ENCODE measurements at places on chromosomes 12 and 14.

DNA sequence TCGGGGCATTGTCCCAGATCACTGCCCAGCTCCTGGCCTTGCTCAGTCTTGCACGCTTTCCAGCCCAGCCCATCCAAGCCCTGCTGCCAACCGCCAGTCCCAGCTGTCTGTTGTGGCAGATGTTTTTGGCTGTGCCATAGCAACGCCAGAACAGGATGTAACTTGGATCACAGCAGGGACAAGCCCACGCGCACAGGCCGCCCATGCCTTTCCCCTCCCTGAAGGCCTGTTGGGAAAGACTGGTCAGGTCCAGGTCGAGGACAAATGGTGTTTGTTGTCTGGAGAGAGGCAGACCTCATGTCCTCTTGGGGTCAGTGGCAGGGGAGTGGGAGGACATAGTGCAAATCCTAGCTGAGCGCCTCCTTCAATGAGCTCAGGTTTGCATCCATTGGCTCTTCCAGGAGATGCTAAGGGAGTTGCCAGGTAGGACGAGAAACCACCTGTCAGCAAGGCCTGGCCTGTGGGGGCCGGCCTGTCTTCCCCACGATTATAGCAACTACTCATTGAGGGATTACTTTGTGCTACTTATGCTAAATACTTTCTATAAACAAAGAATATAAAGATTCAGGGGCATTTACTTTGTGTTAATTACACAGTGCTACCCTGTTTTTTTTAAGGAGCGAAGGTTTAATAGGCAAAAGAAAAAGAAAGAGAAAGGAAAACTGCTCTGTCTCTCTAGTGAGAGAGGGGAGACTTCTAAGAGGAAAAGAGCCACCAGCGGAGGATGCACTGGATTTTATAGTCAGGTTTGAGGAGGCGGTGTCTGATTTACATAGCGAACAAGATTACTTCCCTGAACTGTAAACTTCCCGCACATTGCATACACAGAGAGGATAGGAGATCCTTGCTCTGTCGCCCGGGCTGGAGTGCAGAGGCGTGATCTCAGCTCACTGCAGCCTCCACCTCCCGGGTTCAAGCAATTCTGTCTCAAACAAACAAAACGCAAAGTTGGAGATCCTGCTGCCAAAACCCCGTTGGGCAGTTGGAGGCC, 42.8 kb upstream of the CORO1C start:
- no peak for DNase-seq

GRCh38 chr14:91606851-91607250, 96.7 kb upstream of the PPP4R3A start:
- DNase-seq, result no peak

DNA sequence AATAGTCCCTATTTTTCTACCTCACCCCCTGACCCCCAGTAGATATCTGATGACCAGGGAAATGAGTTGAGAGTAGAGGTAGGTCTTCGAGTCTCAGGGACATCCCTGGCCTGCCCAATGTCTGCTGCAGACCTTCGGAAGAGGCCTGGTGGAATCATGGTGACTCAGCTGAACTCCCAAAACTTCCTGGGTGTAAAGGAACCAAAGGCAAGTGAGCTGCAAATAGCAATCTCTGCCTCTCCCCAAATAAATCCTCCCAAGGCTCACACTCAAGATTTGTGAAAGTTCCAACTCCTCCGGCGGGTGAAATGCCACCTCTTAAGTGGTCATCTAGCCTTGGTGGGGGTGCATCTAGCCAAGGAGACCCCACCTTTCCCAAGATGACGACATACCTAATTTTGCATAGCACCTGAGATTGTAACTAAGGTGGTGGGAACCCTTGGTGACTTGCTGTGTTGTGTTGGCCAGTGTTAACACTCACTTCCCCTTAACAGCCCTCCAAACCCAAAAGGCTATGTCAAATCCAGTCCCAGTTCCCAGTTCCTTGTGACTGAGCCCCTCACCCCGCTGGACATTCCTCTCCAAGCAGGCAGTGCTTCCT, 6.3 kb downstream of the ZFP36L1 start:
- DNase-seq, result no peak

DNA sequence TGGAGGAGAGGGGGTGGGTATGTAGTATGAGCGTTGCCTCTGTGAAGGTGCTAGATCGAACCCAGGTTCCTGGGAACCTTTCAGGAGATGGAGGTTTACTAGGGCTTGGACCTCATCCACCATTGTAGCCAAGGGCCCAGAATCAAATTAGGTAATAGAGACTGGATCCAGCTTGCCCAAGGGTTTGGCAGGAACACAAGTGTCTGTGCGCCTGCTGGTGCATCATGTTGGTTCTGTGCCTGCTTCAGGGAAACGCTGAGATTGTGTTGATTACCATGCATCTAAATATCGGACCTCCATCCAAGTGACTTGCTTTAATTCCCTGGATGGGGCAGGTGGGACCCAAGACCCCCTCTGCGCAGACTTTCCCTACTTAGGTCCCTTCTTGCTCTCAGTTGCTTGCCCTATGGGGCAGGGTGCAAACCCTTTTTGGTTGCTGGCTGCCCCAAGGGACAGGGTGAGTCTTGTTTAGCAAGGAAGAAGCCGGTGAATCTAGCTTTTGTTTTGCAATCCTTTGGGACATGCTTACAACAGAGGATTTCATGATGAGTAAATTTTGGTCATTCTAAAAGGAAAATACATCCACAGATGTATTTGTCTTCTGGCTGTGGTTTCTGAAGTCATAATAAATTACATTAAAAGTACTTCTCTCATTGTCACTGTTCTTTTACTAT, 189.8 kb upstream of the PRICKLE1 start:
- no peak for DNase-seq

DNA sequence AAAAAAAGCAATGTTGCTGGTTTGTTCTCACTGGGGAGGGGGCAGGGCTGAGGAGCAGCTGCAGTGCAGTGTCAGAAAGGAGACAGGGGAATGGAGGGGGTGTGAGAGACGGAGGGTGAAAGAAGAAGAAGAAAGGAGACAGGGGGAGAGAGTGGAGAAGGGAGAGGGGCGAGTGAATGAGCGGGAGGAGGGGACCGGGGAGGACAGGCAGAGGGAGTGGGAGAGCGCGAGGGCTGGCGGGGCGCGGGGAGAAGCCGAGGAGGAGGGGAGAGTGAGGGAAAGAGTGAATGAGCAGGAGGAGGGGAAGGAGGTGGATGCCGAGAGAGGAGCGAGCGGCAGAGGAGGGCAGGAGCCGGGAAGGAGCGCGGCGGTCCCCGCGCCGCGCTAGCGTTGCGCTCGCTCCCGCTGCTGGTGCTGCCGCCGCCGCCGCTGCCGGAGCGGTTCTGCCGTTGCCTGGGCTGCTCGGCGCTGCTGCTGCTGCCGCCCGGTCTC, at the start of gene NOVA1:
NOVA1 (minus strand) TSS at position 445 of the 492 bp plus-strand sequence. CDS start 597 bp downstream, outside the sequence.
- DNase-seq, result no peak

GRCh38 chr14:58638231-58639197, 752 bp downstream of the DACT1 start:
- no peak for DNase-seq

- no peak for DNase-seq
These were observed 71.2 kb downstream of the PPFIBP1 start for GRCh38 chr12:27595231-27595642.

DNA sequence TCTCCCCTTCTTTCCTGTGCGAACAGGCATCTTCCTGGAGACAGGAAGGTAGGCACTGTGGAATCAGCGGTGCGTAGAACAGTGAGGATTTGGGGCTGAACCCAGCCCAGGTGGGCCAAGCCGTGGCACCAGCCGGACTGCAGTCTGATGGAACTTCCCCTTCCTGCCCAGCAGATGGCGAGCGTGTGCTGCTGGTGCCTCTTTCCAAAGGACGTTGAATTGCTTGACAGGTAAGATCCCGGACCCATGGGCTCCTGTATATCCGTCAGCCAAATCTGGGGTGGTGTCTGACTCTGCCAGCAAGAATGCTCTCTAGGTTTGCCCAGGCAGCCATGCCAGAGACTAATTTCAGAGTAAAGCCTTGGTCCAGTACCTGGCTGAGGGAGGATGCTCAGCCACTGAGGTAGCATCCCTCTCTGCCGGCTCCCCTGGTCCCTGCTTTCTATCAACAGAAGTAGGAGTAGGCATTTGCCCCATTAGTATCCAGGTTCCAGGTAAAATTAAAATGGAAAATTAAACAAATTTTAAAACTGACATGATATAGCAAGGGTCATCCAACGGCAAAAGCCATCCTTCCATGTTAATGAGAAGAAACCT, 21.1 kb upstream of the KCNA5 start:
- no peak for DNase-seq

DNA sequence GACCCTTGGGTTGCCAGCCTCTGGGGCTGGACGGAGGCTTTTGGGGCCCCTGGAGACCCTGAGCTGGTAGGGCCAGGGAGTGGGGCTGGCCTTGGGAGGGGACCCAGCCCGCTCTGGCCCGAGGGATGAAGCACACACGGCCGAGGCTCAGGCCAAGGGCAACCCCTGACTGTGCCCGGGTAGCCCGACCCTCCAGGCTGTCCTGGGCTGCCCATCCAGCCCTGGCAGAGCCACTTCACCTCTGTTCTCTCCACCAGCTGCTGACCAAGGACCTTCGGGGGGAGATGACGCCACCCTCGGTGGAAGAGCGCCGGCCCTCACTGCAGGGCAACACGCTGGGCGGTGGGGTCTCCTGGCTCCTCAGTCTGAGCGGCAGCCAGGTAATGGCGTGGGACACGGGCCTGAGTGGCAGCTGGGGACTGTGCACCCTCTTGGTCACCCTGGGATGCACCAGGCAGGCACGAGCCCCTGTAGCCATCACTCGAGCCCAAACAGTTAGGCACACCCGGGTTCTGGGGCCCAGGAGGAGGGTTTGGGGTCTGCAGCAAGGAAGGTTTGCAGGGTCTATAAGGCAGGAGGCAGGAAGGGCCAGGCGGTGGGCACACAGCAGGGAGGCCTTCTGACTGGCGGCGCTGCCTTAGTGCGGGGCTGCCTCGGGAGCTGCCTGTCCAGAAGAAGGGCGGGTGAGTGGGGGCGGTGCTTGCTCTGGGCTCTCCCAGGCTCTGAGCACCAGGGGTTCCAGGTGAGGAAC, 19.7 kb downstream of the ASPG start:
- DNase-seq, result no peak

DNA sequence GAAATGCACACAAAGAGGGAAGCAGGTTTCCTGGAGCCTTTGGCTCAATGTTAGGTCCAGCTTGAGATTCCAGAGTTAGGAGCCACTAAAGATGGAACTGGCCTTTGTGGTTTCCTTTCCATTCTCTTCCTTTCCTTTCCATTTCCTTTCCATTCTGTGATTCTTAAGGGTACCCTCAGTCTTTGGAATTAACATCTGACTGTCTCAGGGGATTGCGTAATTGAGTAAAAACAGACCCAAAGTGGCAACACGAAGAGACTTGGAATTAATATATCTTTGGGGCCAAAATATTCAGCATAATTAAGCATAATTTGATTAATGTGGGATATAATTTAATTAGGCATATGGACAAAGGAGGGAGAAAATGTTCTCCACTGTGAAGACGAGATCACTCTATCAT, 205.6 kb downstream of the CRADD start:
- DNase-seq, result no peak

GRCh38 chr12:78562368-78563205, 302.0 kb upstream of the SYT1 start:
- no peak for DNase-seq

DNA sequence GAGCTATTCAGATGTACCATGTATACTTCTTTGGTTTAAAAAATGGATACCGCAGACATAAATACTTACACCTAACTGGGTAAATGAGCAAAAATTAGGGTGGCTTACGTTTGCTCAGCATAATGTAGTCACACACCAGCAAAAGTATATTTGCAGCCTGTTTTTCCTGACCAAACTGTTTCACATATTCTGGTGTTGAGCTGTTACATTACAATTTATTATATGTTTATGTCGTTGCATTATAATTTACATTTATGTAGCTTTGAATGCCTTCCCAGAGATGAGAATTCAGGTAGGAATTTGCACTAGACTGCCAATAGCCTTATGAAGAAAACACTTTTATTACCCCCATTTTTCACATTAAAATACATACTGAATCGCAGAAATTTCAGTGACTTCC, 183.3 kb downstream of the PTPRO start:
- DNase-seq, result no peak

DNA sequence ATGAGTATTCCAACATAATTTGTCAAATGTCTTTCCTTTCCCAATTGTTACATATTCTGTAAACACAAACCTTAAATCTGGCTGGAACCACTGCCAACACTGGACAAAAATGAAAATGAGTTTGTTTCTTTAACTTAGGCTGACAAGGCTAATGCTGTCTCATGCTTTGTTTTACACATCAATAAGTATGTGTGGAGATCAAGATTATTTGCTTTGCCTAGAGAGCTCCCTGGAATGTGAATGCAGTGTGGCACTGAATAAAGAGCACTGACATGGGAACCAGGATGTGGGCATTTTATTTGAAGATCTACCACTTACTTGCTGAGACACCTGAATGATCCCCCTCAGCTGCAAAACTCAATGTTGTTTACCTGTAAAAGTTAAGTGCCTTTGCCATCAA, 61.7 kb downstream of the RALGAPA1 start:
- DNase-seq, result no peak

DNA sequence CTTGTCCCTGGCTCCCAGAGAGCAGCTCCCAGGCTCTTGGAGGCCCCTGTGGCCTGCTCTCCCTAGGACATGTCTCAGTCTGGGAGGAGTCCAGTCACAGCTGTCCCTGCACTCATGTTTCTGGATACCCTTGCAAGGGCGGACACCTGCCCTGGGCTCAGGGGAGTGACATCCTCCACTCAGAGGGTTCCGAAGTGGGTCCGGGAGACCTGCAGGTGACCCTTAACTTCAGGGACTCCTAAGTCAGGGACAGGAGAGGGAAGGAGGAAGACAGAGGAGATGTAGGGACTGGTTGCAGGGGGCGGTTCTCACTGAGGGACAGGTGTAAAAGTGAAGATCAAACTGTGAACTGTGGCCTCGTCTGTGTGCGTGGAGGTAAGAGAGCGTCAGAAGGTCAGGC, 37.6 kb downstream of the CACNA2D4 start:
- DNase-seq, result no peak

DNA sequence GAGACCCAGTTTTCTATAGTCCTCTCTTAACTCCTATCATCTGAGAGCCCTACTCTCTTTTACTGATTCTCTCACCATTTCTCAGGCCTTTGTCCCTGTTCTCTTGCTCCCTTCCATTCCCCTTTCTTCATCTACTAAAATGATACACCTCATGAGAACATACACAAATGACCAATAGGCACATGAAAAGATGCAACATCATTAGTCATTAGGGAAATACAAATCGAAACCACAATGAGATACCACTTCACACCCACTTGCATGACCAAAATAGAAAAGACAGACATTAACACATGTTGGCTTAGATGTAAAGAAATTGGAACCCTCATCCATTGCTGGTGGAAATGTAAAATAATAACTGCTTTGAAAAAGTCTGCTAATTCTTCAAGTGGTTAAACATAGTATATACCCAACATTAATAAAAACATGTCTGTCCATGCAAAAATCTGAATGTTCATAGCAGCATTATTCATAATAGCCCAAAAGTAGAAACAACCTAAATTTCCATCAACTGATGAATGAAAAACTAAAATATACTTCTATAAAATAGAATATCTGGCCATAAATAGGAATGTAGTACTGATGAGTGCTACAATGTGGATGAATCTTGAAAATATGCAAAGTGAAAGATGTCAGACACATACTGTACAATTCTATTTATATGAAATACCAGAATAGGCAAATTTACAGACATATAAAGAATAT, 66.0 kb downstream of the DENND5B start:
- DNase-seq, result no peak
